Sciatic nerve (tissue), 2 donors: ENCODE measurements at places on chromosomes 16 and 17. TPM values are rescaled to one million over a fixed set of nuclear protein-coding genes. Genes with fewer than 3 reads are reported as not detected.
A peak's percentile ranks its signal among the peaks of the same experiment; 100 is the strongest.

The SSTR5 gene
- total RNA-seq: not detected

GRCh38 chr16:5459863-5460262, 362.3 kb upstream of the EEF2KMT start:
- no peak for DNase-seq

DNA sequence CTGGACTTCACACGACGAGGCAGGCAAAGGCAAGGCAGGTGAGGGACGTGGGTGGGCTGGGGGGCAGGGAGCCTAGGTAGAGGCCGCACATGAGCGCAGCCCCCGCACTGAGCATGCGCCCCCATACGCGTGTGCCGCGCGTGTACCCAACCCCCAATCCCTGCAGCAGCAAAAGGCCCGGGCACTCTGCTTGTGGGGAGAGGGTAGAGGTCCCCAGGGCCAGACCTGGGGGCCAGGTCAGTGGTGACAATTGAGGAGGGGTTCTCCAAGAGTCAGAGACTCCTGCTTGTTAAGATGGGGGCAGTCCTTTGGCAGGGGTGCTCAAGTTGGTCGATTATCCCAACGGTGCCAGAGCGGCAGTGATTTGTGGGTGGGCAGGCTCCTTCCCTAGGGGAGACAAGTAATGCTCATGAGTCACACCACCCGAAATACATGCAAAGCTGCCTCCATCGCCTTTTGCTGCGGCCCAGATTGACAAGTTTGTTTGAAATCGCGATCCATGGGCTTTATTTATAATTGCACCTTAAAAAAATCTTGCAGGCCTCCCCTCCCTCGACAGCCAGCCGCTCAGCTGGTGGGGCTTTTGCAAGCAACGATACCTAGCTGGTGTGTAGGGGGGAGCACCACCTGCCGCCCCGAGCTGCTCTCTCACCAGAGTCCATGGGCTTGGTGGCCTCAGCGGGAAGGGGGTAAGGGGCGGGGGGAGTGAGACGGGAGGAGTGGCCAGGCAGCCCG, 1.1 kb upstream of the GIT1 start:
- DNase-seq: peak; percentile 62

GRCh38 chr17:8226536-8227237, 16.3 kb upstream of the AURKB start:
- DNase-seq: peak; percentile 85

The EFCAB13 gene
- total RNA-seq: 24.5 TPM

GRCh38 chr17:72479113-72479512, 358.3 kb downstream of the SOX9 start:
- DNase-seq: no peak

DNA sequence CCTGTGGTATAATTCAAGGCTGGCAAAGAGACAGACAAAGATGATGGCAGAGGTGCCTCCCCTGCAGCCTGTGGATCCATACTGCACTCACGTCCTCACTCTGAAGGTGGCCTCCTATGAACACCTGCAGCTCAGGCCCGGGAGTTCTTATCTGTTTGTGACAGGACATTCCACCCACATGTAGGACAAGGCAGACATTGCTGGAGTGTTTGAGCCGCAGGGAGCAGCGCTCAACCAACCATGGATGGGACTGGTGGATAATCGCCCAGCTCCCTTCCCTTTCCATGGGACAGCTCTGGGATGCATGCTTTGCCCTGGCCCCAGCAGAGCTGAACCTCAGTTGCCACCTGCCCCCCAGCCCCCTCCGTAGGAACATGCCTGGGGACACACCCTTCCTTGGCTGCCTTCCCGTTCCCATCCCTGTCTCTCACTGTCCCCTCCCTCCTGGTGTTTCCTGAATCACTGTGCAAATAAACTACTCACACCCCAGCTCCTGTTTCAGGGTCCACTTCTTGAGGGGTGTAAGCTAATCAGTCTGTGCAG, 22.2 kb downstream of the ITPRIPL2 start:
- no peak for DNase-seq

The MEIOC gene
- total RNA-seq: not detected

DNA sequence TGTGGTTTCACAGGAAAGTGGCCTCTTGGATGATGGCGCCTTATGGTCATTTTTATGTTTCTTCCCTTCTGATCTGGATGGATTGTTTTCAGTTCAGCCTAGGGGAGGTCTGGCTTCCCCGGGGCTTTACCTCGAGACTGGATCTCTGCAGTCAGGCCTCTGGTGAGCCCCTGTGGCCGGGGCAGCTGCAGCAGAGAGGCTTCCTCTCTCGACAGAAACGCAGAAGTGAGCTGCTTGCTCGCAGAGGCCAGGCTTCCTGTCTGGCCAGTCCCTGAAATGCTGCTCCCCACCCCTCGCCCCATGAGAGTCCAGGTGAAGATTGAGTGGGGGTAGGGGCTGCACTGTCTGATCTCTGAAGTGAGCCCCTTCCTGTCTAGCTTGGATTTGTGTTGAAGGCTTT, 44.0 kb downstream of the PLCG2 start:
- no peak for DNase-seq

- no peak for DNase-seq
Observed at GRCh38 chr16:11744075-11744470, 1.4 kb upstream of the TXNDC11 start.

GRCh38 chr16:86570558-86571529, 4.2 kb downstream of the FOXC2 start:
- peak; percentile 51 for DNase-seq

DNA sequence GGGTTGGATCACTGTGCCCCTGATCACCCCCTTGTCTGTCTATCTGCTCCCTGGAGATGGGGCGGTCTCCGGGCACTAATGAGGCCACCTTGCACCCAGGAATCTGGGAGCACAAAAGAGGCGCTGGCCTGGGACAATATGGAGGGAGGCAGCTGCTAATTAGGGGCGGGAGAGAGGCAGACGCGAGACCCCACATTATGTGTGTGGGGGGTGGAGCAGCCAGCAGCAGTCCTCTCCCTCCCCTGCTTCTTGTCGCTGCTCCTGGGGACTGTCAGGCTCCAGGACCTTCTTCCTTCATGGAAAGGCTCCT, 324 bp upstream of the HCRT start:
- DNase-seq: no peak

GRCh38 chr17:66494023-66494803, 191.8 kb downstream of the PRKCA start:
- DNase-seq: no peak

The KIF18B gene
- 0.40 TPM for total RNA-seq

DNA sequence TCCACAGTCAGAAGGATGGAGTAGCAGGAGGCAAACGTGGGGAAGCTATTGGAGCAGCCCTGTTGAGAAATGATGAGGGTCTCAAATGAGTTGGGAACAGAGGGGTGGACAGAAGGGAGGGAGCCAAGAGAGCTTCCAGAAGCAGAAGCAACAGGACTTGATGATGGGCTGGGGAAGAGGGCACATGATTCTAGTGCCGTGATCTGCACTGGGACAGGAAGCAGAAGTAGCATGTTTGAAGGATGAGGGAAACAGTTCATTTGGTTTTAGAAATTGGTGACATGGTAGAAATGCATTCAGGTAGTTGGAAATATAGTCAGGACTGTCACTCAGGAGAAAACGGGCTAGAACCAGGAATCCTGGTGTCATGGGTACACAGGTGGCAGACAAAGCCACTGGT, 19.4 kb downstream of the EMP2 start:
- DNase-seq: no peak

DNA sequence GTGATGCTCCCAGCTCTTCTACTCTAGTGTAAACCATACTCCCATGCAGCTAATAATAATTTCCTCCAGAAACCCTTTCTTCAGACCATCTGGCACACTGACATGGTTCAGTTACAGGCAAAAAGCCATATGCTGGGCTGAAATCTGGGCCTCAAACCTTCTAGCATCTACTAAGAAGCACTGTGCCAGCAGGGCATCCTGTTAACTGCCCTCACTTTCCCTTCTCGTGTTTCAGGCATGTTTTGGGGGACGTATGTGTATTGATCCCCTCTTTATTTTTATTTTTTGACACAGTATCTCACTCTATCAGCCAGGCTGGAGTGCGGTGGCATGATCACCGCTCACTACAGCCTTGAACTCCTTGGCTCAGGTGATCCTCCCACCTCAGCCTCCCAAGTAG, 33.3 kb downstream of the STAT5A start:
- no peak for DNase-seq

DNA sequence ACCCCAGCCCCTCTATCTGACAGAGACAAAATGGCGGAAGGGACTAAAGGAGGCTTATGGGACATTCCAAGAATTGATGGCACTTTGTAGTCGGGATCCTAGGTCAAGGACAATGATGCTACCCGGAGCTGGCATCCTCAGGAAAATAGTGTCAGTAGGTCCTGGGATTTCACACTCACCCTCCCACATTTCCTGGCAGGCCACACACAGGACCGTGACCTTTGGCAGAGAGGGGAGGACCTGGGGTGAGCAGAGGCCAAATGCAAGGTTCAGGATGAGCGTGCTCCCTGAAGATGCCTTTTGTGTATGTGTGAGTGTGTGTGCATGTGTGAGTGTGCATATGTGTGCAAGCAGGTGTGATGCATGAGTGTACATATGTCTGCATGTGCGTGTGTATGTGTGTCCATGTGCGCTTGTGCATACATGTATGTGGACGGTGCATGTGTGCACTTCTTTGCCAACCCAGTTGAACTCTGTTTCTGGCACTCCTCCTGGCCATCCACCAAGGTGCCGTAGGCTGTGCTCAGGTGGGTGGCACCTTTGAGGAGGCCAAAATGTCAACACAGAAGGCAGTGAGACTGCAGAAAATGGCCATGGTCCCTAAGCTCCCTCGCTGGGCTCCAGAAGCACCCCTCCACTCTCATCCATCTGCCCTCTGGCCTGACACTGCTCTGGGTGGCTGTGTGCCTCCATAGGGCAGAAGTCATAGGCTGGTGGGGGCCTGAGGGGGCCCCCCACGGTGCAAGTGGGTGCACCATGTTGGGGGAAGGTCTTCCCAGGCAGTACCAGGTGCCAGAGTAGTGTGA, 60.3 kb downstream of the SNX20 start:
- DNase-seq: no peak

- peak; percentile 75 for DNase-seq
Observed at GRCh38 chr17:2064980-2065785, 10.3 kb downstream of the HIC1 start.
